ENCODE measurements at places on chromosomes 4 and X. TPM values are rescaled to one million over a fixed set of nuclear protein-coding genes. Genes with fewer than 3 reads are reported as not detected.
A peak's percentile ranks its signal among the peaks of the same experiment; 100 is the strongest.

GRCh38 chr4:36351082-36351666 is 69.8 kb downstream of the DTHD1 start:
- DNase-seq: peak; percentile 71

DNA sequence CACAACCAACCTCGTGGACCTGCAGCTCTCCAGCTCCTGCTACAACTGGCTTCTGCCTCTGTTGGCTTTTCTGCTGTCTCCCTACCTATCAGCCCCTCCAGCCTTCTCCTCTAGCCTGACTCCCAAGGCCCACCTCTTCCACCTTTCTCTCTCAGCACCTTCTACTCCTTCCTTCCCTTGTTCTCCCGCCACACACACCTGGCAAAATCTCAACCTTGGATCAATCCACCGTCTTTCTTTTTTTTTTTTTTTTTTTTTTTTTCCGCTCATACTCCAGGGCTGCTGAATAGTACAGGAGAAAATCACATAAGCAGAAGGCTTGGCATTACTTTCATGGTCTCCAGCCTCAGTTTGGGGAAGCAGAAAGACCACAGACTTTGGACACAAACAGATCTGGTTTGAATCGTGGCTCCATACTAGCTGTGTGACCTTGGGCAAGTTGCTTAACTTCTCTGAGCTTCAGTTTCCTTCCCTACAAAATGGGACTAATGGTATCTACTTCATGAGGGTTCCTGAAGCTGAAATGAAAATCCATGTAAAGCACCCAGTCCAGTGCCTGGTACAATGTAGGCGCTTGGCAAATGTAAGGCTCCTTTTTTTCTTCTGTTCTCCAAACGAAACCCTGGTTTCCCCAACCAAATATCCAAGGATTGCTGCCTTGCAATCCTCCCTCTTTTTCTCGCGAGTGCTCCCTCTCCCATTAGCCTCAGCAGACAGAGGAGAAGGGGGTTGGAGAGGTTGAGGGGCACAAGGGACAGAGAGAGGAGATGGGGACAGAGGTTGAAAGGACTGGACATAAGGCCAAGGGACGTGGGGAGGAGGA is 1.7 kb downstream of the FGD1 start:
- no peak for DNase-seq

DNA sequence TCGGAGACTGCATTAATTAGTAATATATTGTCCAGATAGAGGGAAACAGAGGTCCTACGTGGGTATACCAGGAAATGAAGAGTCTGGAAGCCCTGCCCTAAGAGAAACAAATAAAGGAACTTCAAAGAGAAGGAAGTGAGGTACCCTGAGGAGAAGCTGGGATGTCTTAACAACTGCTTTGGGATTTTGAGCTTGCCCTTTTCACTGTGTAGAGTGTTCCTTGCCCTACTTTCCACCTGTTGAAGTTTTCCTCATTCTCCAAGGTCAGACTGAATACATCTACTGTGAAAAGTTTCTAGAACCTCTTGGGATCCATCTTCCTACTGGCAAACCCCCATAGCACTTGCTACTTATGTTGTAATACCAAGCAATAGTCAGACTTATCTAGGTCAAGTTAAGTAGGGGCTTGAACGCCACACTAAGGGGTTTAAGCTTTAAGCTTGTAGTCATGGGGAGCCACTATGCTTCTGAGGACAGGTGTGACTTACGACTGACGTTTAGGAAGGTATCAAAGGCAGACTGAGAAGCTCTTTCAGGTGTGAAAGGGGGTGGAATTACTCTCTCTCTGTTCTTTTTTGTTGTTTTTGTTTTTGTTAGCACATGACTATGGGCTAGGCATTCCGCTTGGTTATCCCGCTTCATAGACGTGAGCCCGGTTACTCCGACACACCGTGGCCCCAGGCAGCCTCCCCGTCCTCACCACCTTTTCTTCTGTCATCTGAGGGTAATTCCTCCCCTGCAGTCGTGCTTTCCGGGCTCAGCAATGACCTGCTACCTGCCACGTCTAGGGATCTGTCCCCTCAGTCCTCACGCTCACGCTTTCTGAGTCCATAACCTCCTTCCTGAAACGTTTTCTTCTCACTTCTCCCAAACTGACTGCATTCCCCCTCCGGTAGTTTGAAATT is 959 bp upstream of the REST start:
- DNase-seq: no peak

- no peak for DNase-seq
Observed at GRCh38 chrX:13816643-13817627, at the start of gene GPM6B. Gene GPM6B, minus strand, starts transcription at chrX:13817093. Its CDS starts 189 bp downstream, at chrX:13816904.

DNA sequence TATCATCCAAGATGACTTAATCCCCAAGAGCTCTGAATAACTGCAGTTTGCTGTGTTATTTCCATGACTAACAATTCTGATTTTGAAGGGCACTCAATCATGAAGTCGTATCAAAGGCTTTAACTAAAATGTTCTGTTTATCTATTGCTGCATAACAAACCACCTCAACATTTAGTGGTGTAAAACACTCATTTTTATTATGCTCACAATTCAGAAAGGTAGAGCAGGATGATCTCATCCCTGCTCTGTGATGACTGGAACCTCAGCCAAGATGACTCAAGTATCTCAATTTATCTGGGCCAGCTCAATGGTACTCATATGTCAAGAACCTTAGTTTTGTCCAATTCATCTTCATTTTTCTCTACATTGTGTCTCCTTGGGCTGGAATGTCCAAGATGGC is 451.1 kb downstream of the PPARGC1A start:
- no peak for DNase-seq

GRCh38 chr4:153933915-153934687 is 145.2 kb upstream of the SFRP2 start:
- no peak for DNase-seq

The XAGE1B gene
- total RNA-seq: not detected

The ZFP42 gene
- total RNA-seq: 0.08 TPM

- DNase-seq: no peak
Observed at GRCh38 chr4:28557755-28558154, 1697.1 kb downstream of the STIM2 start.

DNA sequence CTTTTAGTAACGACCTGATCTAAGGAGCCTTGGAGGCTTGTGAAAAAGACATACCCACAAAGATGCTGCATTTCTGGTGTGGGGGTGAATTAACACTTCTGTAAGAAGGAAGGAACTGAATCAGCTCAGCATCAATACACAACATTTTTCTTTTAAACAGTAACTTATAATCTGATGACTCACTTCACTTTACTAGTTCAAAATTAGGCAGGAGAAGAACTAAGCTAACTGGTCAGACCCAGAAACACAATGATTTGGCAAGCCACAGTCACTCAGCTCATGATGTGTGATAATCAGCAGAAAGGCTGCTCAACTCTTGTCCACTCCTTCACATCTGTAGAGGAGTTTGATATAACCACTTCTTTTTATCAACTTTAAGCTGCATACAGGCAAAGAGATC is 4.6 kb downstream of the MMAA start:
- DNase-seq: no peak

DNA sequence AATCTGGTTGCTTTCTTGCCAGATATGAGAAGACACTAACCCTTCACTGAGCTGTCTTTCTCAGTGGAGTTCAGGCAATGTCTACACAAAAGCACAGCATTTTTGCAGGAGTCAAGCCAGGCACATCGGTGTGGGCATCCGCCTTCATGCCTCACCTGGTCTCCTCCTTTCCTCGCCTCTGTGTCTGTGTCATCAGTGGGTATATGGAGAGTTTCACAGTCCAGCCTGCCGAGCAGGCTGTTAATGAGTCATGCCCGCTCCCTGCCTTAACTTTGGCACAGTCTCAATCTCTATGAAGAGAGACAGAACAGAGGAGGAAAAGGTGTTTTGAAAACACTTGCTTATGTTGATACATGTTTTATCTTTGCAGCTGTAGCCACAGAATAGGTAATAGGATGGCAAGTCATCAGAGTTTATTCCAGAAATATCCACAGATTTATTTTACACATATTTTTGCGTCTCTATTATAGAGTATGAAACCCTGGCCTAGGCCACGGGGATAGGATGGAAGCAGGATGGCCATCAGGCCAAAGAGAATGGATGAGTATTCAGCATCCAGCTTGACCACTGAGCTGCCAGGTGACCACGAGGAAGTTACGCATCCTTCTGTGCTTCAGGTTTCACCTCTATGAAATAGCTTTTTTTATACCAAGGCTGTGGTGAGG is 32.8 kb upstream of the MAML3 start:
- DNase-seq: peak; percentile 28

DNA sequence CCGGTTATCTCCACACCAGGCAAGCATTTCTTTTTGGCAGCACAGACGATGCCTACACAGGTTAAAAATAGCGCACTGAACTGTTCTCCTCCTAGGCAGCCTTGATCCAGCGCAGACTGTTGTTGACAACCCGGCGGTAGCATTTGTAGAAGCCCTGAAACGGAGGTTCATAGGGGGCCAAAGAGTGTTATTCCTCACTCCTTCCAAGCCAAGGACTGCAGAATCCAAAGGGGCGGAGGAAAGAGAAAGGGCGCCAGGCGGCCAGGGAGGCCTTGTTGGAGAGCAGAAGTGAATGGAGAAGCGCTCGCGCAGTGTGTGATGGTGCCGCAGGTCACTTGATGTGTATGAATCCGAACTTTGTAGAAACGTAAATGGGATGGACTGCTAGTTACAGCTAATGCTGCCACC is 82.7 kb downstream of the TENM3 start:
- no peak for DNase-seq

- DNase-seq: no peak
Observed at GRCh38 chr4:2417765-2418649, at the start of gene ZFYVE28. Gene ZFYVE28, minus strand, starts transcription at chr4:2418645. Its CDS starts 322 bp downstream, at chr4:2418323.

The IGFBP7 gene
- 441 TPM for total RNA-seq

DNA sequence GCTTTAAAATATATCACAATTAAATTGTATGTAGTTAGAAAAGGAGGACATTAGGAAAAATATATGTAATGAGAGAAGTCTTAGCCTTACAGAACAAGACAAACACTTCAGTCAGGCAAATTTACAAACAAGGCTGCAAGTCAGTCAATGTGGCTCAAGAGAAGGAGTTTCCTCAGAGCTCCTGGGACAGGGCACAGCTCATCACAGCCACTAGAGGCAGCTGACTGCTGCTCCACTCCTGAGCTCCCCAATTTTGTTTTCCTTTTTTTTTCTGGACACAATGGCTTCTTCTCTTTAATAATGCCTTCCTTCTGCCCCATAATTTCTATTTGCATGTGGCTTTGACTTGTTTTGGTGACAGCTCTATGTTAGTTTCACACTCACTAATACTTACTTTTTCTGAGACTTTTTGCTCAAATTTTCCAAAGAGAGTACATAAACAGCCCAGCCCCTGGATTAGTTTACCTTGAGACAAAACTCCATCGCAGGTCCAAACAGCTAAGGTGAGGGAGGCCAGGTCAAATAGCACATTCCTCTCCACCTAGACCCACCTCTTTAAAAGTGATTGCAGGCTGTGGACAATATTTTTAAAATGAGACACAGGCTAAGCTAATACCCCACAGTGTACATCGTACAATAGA is 850.4 kb upstream of the FRG1 start:
- no peak for DNase-seq

The TREX2 gene
- 1.6 TPM for total RNA-seq

GRCh38 chrX:152638443-152638904 is 779 bp downstream of the GABRQ start:
- DNase-seq: no peak

GRCh38 chr4:41428601-41429279 is 109.2 kb upstream of the LIMCH1 start:
- no peak for DNase-seq

The HOPX gene
- total RNA-seq: 10.4 TPM

The PAGE2 gene
- total RNA-seq: not detected

The GPR173 gene
- 1.9 TPM for total RNA-seq

The MTNR1A gene
- not detected for total RNA-seq

- no peak for DNase-seq
Observed at GRCh38 chr4:168656055-168656660, 159.3 kb downstream of the PALLD start.

The SPACA5 gene
- total RNA-seq: not detected

GRCh38 chr4:64893205-64893604 is 484.0 kb upstream of the TECRL start:
- DNase-seq: no peak

The SSX1 gene
- 0.23 TPM for total RNA-seq

DNA sequence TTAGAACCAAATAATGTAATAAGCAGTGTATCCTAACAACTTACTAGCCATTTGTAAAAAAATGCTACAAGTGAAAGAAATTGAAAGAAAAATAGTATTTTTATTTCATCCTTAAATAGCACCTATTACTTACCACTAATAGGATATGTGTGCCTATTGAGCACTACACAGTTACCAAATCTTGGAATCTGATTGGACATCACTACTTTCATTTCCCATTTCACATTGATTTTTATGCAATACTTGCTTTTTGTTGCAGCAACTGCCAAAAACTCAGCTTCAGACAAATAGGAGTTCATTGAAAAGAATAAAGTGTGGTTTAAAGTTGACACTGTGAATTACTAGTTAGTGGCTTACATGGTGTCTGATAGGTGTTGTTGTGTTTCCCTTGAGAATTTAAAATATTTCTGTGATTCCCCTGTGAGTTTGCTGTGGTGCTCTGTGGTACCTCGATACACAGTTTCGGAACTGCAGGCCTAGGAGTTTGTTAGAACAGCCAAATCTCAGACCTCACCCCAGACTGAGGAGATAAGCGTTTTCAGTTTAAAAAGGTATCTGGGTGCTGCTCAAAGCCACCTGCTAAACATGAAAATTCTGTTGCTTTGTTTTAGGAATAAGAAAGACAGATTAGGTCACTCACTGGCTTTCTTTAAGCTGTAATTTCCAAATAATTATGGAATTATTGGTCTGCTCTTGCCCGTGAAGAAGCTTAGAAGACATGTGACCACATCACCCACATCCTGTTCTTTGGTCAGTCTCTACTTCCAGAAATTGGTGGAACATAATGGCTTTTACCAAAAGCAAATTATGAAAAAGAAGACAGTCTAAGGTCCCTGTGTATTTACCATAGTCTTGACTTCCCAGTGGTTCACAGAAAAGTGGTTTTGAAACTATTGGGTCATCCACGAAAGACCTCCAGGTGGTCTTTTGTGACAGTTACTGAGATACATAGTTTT is 97.8 kb downstream of the SYTL5 start:
- DNase-seq: no peak

DNA sequence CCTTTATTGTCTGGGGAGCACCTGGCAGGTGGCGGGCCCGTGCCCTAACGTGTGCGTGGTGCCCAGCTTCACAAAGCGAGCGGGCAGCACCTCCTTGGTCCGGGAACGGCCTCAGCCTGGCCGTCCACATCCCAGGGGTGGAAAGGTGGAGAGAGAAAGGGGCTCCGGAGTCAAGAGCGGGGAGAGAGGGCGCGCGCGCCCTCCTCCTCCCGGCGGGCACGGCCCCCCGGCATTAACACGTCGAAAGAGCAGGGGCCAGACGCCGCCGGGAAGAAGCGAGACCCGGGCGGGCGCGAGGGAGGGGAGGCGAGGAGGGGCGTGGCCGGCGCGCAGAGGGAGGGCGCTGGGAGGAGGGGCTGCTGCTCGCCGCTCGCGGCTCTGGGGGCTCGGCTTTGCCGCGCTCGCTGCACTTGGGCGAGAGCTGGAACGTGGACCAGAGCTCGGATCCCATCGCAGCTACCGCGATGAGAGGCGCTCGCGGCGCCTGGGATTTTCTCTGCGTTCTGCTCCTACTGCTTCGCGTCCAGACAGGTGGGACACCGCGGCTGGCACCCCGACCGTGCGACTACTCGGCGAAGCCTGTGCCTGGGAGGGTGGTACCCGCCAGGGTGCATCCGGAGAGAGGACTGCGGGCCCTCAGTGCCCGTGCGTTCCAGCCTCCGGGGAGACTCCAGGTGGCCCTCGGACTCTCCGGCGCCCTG is at the start of gene KIT:
Gene KIT, plus strand, starts transcription at position 407 of the 701 bp plus-strand sequence. Its CDS starts 58 bp downstream, at position 465.
- peak; percentile 37 for DNase-seq

The GABRQ gene
- 0.17 TPM for total RNA-seq

The NKX3-2 gene
- 0.32 TPM for total RNA-seq

The POU3F4 gene
- total RNA-seq: 0.08 TPM

The TENM3 gene
- total RNA-seq: 29.4 TPM

The ARHGAP36 gene
- total RNA-seq: 0.54 TPM

All from adrenal gland (tissue), 19 donors.